IgD-negative memory B cell (primary cell): ENCODE measurements at places on chromosomes 7 and 10. TPM values are rescaled to one million over a fixed set of nuclear protein-coding genes. Genes with fewer than 3 reads are reported as not detected.

GATA3 gene
- polyA plus RNA-seq = 2.0 TPM

LIPN gene
- polyA plus RNA-seq = 0.31 TPM

INSYN2A gene
- not detected for polyA plus RNA-seq

TAS2R40 gene
- polyA plus RNA-seq = not detected
